ENCODE measurements at places on chromosomes 7 and 10.

DNA sequence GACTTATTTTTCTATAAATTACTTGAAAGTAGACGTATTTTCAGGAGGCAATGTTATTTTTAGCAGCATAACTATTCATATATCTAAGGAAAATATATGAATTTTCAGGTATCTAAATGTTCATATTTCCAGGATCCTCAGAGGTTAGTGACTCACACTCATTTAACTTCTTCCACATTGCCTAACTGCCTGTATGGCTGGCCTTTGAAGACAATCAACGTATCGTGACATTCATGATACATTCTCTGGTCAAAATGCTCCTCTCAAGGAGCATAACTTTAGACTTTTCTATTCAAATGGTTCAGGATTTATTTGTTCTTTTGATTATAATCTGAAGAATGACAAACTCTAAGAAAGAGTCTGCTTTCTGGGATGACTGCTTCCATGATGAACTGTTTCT, 89.3 kb downstream of the SEMA3C start:
- DNase-seq, result no peak

- DNase-seq, result no peak
Observed at GRCh38 chr10:80642661-80643060, 105.0 kb downstream of the SH2D4B start.

- DNase-seq, result peak; percentile 1
Observed at GRCh38 chr7:19061331-19061730, 56.1 kb downstream of the TWIST1 start.

- DNase-seq, result peak; percentile 21
Observed at GRCh38 chr7:74051629-74052410, 23.8 kb downstream of the ELN start.

- no peak for DNase-seq
Observed at GRCh38 chr10:122144199-122144598, 126.9 kb upstream of the BTBD16 start.
